Omental fat pad (tissue), 4 donors: ENCODE measurements at places on chromosomes 7 and 10. TPM values are rescaled to one million over a fixed set of nuclear protein-coding genes. Genes with fewer than 3 reads are reported as not detected.

- no peak for DNase-seq
Measured at GRCh38 chr10:112213836-112214235, 30.3 kb upstream of the GPAM start.

DNA sequence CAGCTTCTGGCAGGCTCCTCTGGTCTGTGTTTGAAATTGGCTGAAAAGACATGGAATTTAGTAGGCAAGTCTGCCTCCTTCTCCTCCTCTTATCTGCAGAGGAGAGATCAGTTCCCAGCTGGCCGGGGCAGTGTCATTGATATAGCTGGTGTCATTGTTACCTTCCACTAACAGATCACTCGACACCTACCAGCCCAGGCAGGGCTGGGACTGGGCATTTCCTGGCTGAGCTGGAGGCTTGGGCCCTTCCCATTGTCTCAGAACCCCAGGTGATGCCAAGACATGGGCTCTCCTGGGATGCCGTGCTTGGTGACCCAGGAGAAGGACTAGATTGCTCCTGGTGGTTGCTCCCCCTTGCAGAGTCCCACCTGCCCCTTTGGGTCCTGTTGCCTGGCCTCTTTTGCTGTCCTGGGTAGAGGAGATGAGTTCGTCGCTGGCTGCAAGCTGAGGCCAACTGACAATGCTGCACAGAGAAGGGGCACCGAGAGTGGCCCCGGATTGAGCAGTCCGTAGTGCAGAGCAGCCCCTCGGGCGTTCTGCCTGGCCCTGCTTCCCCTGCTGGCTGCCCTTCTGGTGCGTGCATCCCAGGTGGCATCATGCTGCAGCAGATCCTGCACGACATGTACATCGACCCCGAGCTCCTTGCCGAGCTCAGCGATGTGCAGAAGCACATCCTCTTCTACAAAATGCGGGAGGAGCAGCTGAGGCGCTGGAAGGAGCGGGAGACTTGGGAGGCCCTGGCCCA is at the start of gene SH2D4B:
Gene SH2D4B (plus strand): TSS at position 167 of the 745 bp plus-strand sequence. CDS start 430 bp downstream, at position 597.
- DNase-seq = no peak

DNA sequence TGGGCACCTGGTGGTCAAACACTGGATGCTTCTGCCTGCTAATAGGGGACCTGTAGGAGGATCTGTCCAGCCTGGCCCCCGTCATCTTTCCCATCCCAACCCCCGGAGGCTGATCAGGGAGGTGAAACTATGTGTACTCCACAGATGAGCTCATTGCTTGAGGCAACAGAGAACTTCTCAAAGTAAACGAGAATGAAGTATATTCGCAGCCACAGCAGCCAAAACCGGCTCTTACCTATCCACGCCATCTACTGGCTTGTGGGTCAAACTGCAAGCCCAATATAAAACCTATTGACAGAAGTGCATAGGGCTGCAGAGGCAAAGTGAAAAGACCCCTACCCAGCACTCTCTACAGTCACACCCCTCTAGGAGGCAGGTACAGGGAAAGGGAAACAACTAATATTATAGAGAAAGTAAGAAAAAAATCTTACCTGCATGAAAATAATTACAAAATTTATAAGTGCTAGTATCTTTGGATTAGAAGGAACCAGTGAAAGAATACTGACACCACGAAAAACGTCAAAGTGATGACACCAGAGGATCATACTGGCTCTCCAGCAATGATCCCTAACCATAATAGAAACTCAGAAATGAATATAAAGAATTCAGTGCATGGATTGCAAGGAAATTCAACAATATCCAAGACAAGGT is 973.5 kb downstream of the ANKRD7 start:
- no peak for DNase-seq

DNA sequence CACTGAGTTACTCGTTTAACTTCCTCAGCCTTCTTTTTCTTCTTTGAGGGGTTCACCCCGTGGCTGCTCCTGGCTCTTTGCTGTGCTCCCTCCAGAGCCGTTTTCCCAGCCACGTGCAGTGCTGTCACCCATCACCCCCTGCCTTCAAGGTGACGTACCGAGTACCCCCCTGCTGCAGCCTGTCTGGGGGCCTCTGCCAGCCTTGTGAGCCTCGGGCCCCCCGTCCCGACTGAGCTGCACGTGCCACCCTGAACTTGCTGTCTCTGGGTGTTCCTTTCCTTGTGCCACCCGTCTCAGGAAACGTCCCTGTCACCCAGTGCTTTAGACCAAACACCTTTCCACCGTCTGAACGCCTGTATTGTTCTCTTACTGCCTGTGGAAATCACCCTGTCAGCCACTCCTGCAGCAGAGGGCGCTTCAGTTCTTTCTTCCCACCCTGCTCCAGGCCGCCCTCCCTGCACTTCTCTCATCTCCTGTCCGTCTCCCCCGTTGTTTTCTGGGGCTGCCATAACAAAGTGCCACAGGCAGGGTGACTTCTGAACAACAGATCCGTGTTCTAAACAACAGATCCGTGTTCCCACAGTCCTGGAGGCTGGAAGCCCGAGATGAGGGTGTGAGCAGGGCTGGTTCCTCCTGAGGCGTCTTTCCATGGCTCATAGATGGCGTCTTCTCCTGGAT is 44.6 kb downstream of the WDR37 start:
- no peak for DNase-seq

GRCh38 chr7:30583181-30583580 is 11.5 kb upstream of the GARS1 start:
- no peak for DNase-seq

DNA sequence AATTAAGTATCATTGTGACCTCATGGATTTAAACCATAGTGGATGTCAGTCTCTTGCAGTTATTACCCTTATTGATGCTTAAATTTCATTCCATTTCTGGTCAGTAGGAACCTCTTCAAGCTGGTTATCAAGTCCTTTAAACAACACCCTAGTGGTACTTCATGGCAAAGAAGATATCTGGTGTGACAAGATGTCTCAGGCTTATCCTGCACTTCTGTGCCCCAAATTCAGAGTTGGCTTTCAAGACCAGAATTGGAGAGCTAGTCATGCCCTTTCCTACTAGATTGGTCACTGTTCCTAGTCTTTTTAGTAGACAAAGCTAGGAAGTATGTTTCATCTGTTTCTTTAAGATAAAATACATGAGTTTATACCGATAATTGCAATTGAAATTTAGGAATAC is 54.9 kb downstream of the KMT2E start:
- no peak for DNase-seq

DNA sequence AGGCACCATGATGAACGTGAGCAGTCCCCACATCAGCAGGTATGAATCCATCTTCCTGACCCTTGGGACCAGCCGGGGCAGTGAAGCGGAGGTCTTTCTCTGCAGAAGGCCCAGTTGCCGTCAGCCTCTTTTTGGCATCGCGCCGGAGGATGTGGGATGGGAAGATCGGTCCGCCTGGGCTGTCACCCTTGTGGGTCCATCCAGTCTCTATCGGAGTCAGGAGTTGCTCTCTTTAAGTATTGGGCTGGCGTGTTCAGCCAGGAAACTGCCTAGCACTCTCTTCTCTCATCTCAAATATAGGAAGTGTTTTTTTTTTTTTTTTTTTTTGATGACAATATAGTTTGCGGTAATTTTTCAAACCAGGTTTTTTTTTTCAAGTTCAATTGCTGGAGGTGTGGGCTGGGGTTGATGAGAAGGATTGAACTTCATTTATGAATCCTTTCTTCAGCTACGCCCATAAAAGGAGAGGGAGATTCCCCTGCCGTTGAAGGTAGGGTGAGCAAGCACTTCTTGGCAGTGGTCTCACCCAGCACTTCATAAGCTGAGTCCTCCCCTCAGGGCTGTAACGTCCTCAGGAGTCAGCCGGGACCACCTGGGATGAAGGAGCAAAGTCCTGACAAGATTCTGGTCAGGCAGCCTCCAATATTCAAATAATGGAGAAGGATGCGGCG is at the start of gene IL2RA:
Gene IL2RA (minus strand): TSS at position 267 of the 671 bp plus-strand sequence. CDS start 216 bp downstream, at position 51.
- DNase-seq = no peak

GRCh38 chr7:132596588-132596987 is 20.3 kb upstream of the PLXNA4 start:
- DNase-seq = no peak

DNA sequence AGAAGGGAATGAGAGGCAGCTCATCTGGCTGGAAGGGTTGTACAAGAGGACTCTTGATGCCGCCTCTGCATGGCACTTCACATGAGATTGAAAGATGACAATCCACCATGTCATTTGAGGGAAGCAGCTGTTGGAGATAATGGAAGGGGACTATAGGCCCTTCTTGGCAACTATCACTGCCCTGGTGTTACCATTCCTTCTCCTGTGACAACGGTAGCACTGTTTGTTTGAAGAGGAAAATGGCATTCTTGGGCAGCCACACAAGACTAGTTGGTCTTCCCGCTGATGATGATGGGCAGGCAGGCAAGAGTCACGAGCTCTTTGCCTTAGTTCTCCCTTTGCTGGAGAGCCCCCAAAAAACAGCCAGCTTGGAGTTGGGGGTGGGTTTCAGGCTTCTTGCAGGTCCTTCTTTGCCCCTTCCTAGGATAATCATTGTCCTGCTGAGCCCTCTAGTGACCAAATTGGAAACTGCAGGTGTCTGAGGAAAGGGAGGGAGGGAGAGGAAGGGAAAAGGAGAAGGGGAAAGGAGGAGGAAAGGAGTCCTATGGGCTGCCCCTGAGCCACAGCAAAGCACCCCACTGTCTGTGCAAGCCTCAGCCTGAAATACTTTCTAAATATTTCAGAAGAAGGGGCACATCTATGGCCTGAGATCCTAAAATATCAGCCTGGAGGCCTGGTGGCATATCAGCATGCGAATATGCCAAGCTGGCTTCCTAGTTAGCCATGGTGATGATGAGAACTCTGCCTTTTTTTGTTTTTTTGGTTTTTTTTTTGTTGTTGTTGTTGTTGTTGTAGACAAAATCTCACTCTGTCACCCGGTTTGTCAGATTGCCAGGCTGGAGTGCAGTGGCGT is 165.6 kb upstream of the KMT2E start:
- DNase-seq = peak; percentile 61

CACNB2 gene
- 4.5 TPM for total RNA-seq

OPALIN gene
- not detected for total RNA-seq

NPFFR1 gene
- total RNA-seq = 0.60 TPM

ITPRID1 gene
- total RNA-seq = not detected

GIMAP7 gene
- total RNA-seq = 102 TPM

EPHB6 gene
- 16.9 TPM for total RNA-seq

CEP55 gene
- total RNA-seq = 3.2 TPM

LIPK gene
- total RNA-seq = not detected
